ENCODE measurements at places on chromosomes 2 and 18.

DNA sequence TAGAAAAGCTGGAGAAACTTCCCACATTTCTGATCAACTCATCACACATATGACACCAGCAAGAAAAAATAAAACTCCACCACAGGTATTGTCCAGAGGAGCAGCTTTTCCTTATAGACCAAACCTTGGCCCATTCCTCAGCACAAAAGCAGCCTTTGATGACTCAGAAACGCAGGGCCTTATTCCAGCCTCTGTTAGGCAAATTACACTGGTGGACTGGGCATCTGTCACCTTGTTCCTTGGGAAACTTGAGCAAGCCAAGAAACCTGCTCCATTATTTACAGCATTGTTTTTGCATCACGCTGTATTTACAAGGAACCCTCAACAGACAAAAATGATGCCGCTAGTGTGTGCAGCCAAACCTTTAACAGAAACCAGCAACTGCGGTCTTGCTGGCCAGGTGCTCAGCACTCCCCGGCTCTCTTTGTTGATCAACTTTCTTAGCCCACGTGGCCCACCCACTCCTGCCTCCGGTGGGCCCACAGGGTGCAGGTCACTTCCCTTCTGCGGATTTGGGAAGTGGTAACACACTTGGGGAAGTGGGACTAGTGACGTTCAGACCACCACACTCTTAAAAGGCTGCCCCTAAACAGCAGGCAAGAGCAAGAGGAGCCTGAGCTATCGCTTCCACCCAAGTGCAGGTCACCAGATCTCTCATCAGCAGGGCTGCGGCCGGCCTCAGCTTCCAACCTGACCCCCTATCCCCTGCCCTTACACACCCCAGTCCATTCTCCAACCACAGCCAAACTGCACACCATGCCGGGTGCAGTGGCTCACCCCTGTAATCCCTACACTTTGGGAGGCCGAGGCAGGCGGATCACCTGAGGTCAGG is 1.5 kb downstream of the AP1S3 start:
- DNase-seq, result no peak

DNA sequence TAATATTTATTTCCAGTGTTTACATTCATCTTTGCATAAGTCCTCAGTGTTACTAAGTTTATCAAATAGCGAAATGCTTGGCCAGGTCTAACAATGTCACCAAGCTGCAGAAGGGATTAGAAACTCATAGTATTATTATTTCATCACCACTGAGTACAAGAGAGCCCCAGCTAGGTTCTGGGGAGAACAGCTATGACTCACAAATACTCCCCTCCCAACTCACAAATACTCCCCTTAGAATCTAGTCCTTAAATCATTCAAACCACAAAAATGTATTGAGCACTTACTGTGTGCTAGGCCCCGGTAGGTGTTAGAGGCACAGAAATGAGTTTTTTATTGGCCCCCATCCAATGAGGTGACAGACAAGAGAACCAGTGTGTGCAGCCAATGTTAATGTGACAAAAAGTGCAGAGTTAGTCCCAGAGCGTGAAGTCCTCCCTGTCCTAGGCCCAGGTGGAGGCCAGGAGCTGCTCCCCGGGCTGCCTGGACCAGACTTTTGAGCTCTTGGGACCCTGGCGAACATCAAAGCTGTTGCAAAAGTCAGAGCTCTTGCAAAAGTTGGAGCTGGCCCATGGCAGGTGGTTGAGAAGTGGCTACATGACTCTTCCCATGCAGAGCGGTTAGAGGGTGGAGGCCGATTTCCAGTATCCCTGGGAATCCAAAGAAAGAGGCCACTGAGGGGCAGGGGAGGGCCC is 9.8 kb downstream of the STEAP3 start:
- DNase-seq, result no peak

DNA sequence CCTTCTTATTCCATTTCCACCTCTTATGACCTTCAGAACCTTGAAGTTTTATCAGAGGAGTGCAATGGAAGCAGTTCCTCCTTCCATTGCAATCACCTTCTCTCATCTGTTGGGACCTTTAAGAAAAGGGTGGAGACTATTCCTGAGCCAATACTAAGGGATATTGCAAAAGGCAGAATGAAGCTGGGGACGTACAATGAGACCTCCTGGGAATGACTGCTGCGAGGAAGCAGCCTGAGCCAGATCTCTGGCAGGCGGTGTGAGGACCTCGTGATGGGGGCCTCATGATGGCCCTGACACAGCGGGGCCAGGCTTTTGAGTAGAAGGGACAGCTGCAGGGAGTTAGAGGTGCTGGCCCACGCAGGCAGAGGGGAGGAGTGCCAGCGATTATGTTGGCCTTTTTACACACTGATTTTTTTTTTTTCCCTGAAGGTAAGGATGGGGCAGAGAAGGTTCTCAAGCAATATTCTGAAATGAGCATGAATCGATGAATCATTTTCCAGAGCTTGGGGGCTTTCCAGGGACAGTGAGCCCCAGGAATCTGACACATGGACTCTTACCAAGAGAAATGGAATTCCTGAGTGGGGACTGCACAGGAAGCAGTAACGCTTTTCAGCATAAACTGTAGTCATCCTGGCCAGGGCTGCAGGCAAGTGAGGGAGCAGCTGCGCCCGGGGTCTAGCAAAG is 40.0 kb upstream of the LAPTM4A start:
- no peak for DNase-seq

DNA sequence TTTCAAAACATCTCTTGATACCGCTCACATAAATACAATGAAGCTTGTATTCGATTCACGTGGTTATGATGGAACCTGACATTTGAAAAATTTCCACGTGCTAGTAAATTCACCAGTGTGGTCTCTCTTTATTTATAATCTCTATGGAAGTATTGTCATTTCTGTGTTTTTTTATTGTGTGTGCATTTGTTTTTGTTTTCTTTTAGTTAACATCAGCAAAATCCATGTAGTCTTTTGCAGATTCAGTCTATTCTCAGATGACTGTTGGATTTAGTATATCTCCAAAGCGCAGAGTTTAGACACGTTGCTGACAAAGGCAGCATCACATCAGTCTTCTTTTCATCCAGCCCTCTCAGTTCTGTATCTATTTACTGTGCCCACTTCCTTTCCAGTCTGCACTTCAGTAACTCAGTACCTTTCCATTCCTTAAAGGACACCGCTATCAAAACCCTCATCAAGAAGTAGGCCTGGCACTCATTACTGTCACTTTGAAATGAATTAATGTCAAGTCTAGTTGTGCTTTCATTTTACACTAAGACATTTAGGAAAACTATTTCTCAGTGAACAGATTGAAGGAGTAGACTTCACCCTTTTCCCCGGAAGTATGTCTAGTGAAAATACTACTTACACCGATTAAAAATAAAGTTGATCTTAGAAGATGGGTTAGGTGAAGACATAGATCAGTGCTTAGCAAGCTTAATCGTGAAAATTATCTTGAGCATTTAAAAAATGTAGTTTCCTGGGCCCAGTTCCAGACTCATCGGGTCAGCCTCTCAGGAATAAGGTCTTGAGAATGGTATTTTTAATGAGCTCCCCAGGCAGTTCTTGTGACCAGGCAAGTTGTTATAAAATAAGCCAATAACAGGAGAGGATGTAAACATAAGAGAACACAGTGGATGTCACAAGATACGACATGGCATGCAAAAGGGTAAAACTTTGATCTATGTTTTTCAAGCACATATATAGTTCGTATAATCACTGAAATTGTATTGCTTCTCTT is 506.8 kb upstream of the ZEB2 start:
- DNase-seq, result no peak

DNA sequence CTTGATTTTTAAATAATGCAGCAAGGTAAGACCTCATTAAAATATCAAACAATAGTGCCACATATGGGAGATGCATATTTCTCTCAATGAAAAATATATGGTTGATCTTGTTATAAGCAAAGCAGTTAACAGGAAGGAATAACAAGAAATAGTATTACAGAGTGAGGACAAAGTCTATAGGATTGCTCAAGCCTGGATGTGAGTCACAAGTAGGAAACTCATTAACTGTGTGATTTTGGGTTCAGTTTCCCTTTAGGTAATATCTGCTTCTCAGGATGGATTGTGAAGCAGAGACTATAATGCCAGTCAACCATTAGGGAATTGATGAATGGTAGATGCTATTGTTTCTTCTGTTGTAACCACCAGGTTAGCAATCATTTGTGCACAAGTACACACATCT is 42.9 kb upstream of the SPHKAP start:
- no peak for DNase-seq

- no peak for DNase-seq
These were observed 42.7 kb downstream of the SETBP1 start for GRCh38 chr18:44723411-44723810.

DNA sequence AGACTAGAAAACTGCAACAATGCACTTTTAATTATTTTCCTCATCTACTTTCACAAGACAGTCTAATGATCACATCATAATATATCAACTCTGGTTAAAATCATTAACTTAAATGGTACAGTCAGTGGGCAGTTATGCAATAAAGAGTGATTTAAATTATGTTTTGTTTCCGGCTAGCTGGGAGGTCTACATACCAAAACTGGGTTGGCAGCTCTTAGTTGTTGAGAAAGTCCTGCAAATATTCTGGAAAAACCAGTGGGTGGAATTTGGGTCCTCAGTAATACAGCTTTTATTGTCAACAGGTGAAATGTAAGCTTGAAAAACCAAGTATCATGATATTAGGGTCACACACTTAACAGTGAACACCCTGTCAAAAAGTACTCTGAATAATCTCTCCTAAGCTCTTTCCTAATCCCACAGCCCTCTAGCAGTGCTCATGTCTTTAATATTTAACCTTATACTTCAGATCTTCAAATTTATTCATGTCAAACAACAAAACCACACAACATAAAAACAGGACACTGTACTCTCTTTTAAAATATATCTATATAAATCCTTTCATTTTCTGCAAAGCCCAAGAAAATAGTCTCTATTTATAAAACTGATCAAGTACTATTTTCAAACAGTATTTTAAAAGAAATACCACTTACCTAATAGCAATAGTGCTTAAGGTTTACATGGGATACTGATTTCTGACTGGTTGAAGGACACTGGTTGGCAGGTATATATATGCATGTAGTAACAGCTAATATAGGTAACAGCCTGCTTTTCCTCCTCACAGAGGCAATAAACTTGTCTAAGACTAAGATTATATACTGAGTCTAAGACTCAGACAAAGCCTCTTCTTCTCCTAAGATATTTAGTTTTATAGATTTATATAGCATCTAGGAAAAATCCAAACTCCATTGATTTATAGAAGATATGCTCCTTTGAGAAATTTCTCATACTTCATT is 103.8 kb downstream of the GAREM1 start:
- no peak for DNase-seq

GRCh38 chr2:80259292-80259691 is 45.3 kb downstream of the LRRTM1 start:
- no peak for DNase-seq

- DNase-seq, result no peak
These were observed 412.3 kb downstream of the RNF144A start for GRCh38 chr2:7329465-7329864.

DNA sequence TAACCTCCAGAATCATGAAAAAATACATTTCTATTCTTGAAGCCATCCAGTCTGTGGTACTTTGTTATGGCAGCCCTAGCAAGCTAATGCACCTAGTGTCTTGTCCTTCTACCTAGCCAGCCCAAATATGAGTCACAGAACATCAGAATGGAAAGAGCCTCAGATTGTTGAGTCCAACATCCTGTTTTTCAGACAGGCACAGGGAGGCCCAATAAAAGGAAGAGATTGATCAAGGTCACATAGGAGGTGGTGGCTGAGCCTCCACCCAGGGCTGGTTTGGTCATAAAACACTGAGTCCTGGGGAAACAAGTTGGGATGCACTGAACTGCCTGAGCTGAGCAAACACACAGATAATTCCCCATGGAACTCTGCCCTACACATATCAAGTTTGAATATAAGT is 195.5 kb downstream of the TTC32 start:
- no peak for DNase-seq

- DNase-seq, result no peak
These were observed 91.2 kb downstream of the DYNC1I2 start for GRCh38 chr2:171778515-171778914.

GRCh38 chr2:143426296-143426695 is 297.1 kb downstream of the ARHGAP15 start:
- DNase-seq, result no peak

DNA sequence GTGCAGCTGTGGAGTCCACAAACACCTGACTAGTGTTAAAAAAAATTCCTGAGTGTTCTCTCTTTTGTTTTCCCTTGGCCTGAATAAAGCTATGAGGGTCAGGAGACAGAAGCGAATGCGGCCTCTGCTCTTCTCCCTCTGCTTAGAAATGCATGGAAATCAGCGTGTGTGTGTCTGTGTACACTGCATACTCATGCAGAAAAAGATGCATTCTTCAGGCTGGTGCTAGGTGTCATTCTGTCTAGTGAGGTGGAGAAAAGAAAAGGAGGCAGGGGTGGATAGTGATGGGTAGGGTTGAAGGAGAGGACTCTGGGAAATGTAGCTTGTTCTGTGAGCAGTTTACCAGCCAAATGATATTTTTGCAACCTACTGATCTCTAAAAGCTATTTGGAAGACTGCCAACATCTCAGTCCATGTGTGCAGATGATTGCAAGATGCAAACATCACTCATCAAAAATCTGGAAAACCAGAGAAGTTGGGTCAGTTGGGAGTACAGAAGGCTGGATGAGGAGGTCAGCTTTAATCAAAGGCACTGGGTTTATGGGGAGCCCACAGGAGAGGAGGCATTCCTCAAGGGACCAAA is 177.7 kb downstream of the INSIG2 start:
- DNase-seq, result no peak

- no peak for DNase-seq
These were observed 55.1 kb downstream of the COL4A3 start for GRCh38 chr2:227219312-227220105.

DNA sequence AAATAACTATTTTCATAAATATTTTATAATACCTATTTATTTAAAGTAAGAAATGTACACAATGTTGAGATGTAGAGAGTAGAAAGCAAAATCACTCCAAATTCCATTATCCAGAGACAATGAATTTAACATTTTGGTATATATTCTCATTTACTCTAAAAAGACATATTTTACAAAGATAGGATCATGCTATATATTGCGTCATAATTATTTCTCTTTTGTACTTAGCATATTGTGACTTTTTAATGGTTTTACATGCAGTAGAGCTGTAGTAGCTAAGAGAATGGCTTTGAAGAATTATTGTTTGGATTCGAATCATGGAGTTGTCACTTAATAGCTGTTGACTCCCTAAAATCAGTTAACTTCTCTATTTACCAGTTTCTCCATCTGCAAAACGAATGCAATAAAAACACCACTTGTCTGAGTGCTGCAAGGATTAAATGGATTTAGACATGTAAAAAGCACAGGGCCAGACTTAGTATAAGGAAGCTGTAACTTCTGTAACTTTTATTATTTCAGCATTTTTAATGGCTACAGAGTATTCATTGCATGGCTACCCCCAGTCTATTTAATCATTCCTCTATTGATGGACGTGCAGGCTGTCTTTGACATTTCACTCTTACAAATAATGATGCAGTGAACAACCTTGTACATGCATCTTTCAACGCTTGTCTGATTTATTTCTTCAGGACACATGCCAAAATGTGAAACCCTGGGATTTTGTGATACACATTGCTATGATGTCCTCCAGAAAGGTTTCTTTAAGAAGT is 33.2 kb downstream of the KCNS3 start:
- no peak for DNase-seq

- no peak for DNase-seq
These were observed 58.4 kb downstream of the PHLPP1 start for GRCh38 chr18:62773691-62774090.

Measured in NK-92 treated with Interleukin-12 subunit alpha and Interleukin-12 subunit beta, amount 100 ng/mL, for 24 hours (cell line).